ENCODE measurements at places on chromosomes 7 and 10.
A peak's percentile ranks its signal among the peaks of the same experiment; 100 is the strongest.

DNA sequence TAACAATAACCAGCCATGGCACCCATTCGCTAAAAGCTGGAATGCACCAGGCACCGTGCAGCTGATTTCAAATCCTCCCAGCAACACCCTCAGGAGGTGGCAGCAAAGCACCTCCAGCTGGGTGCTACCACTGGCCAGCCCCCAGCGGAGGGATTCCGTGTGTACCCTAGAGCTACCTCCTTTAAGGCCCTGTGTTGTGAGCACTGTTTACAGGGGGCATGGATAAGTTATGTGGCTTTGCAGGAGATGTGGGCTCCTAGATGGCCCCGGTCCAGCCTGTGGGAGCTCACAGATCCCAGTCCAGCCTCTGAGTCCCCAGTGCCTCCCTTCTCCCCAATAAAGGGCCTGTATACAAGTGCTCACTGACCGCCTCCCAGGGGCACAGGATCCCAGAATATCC lies 27.1 kb downstream of the TNRC18 start:
- DNase-seq = peak; percentile 25

DNA sequence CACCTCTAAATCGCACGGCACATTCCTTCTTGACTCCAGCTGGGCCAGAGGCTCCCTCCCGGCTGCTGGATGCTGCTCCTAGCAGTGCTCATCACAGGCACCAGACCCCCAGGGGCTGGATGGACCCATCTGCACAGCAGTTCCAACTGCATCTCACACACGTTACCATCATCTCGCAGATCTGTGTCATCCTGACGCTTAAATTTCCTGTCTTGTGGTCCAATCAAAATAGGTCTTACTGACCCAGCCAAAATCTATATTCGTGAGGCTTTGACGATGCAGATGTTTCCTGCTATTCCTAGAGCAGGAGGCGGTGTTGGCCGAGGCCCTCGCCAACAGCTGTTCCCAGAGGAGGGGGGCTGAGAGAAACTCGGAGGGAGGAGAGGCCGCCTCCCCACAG lies 108.0 kb downstream of the MKI67 start:
- no peak for DNase-seq

GRCh38 chr7:118759921-118760320 lies 535.4 kb downstream of the ANKRD7 start:
- DNase-seq = no peak

DNA sequence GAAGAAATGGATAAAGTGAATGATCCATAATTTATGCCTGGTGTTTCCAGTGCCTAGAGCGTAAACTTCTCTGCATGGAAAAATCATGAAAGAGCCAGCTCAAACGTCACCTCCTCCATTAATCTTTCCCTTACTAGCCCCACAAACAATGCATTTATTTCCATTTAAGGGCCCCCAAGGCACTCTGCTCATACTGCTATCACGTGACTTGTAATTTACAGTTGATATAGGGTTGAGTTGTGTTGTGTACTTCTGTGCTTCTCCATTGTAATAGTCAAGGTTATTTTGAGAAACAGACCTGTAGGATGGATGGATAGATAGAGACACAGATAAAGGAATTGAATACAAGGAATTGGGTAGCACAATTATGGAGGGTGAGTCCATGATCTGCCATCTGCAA lies 1034.7 kb upstream of the GHITM start:
- no peak for DNase-seq

GRCh38 chr10:77105761-77106221 lies 531.8 kb downstream of the KCNMA1 start:
- DNase-seq = no peak

GRCh38 chr7:816300-816750 lies 16.0 kb upstream of the SUN1 start:
- DNase-seq = peak; percentile 93

DNA sequence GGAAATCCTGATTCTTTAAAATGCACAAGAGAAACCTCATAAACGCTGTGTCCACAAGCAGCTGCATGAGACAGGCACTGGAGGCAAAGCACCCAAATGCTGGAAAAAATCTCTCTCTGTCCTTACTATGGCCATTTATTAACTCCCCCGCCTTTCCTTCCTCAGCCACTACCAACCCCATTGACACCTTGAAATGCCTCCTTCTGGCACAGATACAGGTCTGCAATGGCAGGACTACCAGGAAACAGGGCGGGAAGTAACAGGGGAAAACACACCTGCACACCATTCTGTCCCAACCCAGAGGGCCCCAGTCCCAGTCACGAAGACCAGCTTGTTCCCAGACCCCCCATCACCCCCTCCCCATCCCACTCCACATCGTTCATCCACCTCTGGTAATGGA lies 224.3 kb downstream of the PARD3 start:
- no peak for DNase-seq

- DNase-seq = no peak
These were observed 191.5 kb upstream of the GPR26 start for GRCh38 chr10:123474700-123475099.

DNA sequence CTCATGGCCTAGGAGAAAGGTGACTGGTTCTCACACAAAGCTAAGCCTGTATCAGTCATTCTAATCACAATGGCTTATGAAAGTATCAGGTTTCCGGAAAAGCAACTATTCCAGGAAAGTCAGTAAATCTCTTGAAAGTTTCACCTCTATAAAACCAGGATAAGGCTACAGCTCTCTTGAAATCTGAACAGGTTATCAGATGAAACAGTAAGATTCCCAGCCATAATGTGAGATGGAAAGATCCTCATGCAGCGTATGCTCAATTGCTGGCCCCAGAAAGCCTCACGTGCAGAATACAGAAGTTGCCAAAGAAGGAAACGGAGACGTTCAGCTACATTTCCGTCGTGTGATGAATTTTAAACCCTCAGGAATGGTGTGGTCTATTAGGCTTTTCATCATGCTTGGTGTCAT lies 90.0 kb downstream of the PFKFB3 start:
- DNase-seq = no peak

GRCh38 chr10:14656052-14656730 lies 118.5 kb downstream of the FAM107B start:
- no peak for DNase-seq

DNA sequence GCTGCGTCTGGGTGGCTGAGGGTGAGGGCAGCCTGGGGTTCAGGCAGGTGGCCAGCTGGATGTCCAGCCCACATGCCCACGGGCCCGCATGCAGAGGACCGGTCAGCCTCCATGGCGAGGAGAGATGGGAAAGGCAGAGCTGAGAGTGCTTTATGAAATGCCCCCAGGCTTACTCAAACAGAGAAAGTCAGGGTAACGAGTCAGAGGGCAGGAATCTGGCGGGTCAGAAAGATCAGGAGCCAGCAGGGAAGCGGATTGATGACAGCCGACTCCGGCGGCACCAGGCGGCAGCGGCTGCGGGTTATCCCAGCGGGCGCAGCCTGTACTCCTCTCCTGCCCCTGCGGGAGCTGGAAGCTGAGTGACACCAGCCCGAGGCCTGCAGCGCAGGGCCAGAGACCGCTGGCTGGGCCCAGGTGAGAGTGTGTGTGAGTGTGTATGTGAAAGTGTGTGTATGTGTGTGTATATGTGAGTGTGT lies 13.4 kb downstream of the SLC13A4 start:
- no peak for DNase-seq

DNA sequence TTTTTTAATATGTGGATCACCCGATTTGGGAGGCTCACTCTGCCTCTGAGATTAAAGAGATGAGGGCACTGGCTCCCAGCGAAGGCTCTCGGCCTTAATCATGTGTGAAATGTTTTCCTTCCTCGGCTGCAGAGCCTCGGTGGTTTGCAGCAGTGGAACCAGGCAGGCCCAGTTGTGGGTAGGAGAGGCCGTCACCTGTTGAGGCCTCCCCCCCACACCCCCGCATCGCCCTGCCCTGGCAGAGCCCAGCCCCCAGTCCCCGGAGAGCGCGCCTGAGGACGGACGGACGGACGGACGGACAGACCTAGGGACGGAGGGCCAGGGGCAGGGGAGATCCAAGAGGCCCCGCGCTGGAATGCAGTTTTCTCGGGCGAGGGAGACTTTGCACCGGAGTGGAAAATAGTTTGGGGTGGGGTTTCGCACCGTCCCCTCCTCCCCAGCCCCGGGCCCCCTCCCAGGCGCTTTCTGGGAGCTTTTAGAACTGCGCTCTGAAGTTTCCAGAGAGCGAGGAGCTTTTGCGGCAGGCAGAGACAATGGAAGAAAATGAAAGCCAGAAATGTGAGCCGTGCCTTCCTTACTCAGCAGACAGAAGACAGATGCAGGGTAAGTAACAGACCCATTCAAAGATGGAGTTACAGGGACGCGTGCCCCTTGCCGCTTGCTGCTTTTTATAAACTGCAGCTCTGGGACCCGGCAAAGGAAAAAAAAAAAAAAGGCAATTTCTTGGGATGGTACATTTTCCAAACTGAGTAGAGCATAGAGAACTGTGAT lies at the start of gene KIAA1217:
TSS of gene KIAA1217 (plus strand) at position 478 of the 771 bp plus-strand sequence. CDS start at position 534, 56 bp downstream.
- no peak for DNase-seq

- no peak for DNase-seq
These were observed 33.9 kb downstream of the SGPL1 start for GRCh38 chr10:70849582-70850016.

DNA sequence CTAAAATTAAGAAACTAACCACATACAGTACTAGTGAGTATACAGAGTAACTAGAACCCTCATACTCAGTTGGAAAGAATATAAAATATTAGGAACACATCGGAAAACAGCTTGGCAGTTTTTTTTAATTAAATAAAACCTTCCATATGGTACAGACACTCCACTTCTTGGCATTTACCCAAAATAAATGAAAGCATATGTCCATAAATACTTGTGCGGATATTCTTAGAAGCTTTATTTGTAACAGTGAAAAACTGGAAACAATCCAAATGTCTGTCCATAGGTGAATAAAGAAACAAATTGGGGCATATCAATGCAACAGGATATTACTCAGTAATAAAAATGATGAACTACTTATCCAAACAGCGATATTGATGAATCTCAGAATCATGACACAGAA lies 410.0 kb downstream of the HTR7 start:
- DNase-seq = no peak

DNA sequence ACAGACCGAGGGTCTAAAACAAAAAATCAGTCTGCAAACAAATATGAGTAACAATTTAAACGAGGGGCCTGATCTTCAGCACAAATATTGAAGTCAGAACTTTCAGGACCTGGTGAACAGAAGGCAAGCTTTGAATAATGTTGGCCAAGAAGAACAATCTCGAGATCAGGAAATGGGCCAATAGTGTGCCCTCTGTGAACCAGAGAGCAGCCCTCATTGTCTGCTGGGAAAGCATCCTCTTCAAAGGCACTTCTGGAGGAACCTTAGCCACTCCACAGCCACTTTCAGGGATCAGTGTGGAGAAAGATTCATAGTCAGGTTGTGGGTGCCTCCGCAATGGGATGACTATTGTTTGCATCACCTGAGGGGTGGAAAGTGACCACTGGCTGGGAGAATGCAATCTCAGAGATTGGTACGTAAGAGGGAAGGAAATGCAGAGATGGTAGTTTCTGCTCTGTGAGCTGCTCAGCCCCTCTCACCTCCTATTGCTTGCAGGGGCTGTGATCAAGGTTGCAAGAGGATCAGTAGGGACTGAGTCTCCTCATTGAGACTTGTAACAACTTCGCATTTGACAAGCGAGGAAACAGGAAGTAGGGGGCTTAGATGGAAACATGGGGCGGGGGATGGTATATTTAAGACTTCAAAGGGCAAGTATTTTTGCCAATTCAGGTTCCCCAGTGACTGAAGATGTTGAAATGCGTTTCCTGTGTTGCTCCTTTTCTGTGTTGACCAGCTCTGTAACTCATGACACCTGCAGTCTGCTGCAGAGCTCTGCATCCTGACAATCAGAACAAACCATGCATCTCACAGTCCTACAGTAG lies 28.4 kb upstream of the IFRD1 start:
- DNase-seq = no peak

DNA sequence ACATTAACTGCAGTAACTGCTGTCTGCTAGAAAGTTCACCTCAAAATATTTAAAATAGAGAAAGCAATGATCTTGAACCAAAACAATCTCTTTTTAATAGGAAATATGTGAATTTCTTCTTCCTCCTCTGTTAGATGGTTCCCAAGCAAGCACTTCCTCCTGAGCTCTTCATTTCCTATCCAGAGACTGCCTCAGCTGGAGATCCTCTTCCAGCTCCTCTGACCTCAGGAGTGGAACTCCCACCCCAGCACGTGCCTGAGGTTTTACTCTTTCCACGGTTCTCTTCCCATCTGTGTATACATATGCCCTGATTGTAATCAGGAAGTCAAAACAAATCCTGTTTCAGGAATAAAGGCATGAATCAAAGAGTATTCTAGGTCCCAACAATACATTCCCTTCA lies 5.6 kb downstream of the DENND11 start:
- DNase-seq = no peak

- no peak for DNase-seq
These were observed 89.2 kb upstream of the PFKP start for GRCh38 chr10:2978111-2978510.

GRCh38 chr7:37249240-37249639 lies 199.4 kb downstream of the ELMO1 start:
- no peak for DNase-seq

GRCh38 chr10:103724771-103725170 lies 130.6 kb downstream of the SH3PXD2A start:
- no peak for DNase-seq

- DNase-seq = no peak
These were observed 10.1 kb downstream of the MCMBP start for GRCh38 chr10:119862524-119862923.

- DNase-seq = no peak
These were observed 123.8 kb downstream of the HBP1 start for GRCh38 chr7:107292591-107292990.

DNA sequence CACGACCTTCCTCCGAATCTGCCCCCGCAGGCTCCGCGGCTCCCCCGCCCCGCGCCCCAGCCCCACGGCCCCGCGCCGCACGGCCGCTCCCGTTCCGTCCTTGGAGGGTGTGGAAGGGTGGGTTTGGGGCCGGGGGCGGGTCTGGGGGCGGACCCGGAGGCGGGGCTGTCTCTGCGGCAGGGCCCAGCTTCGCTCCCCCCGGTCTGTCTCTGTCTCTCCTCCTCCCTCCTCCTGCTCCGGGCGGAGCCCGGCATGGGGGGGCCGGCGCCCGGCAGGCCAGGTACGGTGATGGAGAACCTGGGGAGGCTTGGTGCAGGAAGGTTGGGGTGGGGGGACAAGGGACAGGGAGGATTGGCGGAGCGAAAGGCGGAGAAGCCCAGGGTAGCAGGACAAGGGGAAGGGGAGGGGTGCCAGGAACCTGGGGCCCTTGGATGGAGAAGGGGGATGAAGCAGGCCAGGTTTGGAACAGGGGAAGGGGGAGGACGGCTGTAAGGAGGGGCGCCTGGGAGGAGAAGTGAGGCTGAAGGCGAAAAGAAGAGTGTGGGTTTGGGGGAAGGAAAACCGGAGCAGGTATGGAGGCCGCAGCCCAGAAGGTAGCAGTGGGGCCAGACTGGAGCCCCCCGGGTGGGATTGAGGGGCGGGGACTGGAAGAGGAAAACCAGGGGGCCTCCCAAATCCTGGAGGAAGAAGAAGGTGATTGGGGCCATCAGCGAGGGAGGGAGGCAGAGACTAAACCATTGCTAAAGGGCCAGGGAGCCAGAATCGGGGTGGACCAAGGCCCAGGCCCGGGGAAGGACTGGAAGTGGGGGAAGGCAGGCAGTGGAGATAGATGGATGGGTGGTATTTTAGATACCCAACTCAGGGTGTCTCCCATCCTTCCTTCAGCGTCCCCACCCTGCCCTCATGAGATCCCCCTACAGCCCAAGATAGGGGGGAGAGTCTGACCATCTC lies at the start of gene NYAP1:
TSS of gene NYAP1 (plus strand) at position 206 of the 951 bp plus-strand sequence. CDS start 1,385 bp downstream, outside the sequence.
- DNase-seq = no peak

GRCh38 chr7:129853661-129854268 lies 99.0 kb downstream of the UBE2H start:
- DNase-seq = no peak

All from stimulated activated CD8-positive, alpha-beta memory T cell treated with anti-CD3 and anti-CD28 coated beads, Interleukin-4, amount 100 ng/mL, for 4 hours (primary cell).